NCI-H526 (cell line): ENCODE measurements at places on chromosomes 7 and 10.
A peak's percentile ranks its signal among the peaks of the same experiment; 100 is the strongest.

- peak; percentile 9 for DNase-seq
Measured at GRCh38 chr10:77004917-77005564, 632.6 kb downstream of the KCNMA1 start.

DNA sequence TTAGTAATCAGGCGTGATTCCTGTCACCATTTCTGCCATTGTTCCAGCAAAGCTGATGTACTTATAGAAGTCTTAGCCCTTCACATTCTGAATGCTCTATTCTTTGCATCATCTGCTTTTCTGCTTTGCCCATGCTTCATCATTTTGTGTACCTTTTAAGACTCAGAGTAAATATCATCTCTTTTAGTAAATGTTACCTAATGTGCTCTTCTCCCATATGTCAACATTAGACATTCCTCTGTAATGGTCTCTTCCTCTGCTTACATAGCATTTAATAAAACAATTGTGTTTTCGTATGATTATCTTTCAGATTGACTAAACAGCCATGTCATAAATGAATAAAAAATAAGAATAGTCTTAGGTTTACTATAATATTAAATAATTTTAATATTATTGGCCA lies 719.6 kb upstream of the GRM3 start:
- no peak for DNase-seq

GRCh38 chr10:99976886-99977665 lies 32.7 kb downstream of the DNMBP start:
- DNase-seq, result no peak

DNA sequence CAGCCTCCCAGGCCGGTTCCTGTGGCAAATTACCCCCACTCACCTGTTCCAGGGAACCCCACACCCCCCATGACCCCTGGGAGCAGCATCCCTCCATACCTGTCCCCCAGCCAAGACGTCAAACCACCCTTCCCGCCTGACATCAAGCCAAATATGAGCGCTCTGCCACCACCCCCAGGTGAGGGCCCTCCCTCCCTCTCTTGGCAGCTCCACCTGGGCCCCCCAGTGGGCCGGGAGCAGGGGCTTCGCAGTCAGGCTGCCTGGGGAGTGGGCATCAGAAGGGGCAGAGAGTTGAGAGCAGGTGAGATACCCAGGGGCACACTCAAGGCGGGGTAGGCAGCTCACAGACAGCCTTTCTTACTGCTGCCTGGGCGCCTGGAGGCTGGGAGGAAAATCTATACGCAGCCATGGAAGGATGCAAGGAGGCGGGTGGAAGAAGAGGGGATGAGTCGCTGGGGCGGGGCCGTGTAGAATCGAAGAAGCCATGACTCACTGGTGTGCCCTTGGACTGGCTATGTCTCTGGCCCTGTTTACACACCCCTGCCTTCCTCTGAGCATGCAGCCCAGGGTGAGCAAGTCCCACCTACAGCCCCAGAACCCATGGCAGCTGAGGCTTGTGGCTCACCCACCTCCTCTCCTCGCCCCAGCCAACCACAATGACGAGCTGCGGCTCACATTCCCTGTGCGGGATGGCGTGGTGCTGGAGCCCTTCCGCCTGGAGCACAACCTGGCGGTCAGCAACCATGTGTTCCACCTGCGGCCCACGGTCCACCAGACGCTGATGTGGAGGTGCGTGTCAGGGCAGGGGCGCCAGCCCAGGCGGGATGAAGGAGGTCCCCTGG lies 48.6 kb upstream of the PPIF start:
- DNase-seq, result no peak

DNA sequence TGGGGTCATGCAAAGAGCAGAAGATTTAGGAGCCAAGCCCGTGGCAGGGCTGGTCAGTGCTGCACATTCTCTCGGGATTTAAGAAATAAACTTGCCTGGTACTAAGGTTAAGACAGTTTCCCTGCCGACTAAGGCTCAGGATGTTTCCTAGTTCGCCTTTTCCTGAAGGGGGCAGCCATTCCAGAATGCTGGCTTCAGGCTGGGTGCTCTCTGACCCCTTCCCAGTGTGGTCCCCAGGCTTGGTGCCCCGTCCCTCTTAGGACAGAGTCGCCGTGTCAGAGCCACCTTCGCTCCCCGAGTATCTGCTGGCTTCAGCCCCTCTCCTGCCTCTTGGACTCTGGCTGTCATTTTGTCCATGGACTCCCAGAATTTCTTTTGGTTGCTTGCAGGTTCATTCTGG lies 117.2 kb downstream of the ELFN1 start:
- no peak for DNase-seq

DNA sequence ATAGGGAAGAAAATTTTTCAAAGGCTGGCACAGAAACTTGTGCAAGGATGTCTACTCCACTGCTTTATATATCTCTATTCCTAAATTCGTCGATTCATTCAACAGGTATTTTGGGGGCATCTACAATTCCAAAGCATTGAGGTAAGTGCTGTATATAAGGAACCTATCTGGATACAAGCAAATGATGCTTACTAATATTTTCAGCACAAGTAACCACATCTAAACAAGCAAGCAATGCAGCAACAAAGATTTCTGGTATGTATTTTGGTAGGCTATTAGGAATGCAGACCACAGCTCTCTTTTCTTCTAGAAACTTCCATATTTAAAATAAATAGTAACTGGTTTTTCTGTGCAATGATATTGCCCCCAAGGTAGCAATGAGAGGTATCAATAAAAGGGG lies 183.9 kb downstream of the SGMS1 start:
- no peak for DNase-seq

DNA sequence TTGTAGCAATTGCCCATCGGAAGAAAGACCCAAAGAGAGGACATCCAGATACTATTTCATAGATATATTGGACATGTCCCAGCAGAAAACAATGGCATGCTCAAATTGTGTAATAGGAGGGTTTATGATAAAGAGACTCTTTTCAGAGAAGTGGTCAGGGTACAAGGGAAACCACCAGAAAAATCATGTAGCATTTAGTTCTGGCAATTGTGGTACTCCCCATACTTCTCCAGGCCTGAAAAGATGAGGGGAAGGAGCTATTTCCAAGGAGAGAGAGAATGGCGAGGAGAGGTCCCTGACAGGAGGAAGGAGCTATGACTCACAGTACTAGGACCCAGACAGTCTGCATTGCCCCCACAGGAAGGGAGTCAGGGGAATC lies 68.4 kb upstream of the ADO start:
- DNase-seq, result no peak

DNA sequence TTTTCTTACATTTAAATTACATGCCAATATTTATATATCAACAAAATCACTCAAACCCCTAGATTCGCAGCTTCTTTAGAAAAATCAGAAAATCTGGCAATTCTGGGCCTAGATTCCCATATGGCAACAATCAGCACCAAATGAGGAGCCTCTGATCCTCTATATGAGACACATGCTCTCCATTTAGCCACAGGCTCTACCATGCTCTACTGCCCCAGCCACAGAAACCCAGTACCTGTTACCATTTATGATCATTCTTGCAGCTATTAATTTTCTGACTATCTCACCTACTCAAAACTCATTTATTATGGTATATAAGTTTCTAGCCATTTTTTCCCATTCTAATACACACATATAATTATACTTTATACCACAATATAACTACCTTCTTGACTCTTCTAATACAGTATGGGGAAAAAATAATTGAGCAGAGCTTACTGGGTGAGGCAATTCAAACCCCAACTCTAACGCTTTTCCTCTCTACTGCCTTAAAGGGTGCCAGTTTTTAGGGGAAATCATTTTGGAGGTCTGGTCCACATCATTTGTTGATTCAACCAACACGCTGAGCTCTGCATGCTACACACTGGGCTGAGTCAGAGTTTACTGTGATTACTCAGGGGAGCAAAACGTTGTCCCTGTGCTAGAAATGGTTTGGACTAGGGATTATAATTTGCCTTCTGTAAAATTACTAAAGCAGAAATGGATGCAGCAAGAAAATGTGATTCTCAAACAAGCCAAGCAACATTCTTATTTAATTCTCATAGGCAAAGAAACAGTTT lies 11.6 kb downstream of the PDLIM1 start:
- DNase-seq, result no peak

GRCh38 chr7:135763261-135763660 lies 14.6 kb upstream of the FAM180A start:
- no peak for DNase-seq

DNA sequence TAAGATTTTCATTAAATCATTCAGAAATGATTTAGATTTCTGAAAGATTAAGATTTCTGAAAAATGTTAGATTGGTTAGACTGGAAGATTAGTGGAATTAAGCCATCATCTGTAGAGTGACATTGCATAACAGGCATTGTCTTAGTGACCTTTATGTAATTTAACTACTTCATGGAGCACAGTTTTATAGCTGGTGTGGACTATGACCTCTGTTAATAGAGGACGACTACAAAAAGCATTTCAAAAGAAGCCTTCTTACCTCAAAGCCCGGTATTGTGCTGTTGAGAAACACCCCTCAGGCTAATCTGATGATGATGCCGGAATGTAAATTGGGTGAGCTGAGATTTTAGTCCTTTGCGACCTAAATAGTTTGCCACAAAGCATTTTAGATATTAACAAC lies 55.6 kb downstream of the GALNT11 start:
- peak; percentile 55 for DNase-seq

DNA sequence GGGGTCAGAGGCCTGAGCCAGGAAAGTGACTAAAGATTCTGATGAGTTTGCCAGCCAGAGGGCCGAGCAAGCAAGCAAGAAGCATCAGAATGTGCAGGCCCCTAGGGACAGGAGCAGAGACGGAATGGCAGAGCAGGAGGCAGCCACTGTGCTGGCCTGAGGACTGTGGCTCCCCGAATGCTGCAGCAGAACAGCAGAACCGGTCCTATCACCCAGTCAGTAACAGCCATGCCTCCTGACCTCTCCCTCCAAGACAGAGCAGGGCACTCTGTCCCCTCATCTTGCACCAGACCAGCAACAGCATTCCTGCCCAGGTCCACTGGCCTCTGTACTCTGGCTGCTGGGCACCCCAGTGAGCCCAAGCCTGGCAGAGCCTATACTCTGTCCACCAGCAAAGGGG lies 85.9 kb downstream of the ARHGAP22 start:
- no peak for DNase-seq

DNA sequence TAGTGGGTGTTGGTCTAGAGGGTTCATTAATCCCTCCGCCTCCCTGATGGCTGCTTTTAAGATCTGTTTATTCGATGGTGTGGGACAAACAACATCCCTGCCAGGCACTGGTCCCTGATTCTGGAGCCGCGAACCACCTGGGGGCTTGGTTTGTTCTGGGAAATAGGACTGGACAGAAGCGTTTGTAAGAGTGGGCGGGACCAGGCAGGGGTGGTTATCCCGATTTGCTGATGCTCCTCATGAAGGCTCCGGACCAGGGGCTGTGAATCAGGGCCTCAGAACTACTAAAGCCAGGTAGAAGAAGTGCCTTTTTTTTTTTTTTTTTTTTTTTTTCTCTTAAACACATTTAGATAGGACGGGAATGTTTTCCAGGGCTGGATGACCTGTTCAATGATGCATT lies 273.4 kb downstream of the WDR37 start:
- DNase-seq, result no peak

DNA sequence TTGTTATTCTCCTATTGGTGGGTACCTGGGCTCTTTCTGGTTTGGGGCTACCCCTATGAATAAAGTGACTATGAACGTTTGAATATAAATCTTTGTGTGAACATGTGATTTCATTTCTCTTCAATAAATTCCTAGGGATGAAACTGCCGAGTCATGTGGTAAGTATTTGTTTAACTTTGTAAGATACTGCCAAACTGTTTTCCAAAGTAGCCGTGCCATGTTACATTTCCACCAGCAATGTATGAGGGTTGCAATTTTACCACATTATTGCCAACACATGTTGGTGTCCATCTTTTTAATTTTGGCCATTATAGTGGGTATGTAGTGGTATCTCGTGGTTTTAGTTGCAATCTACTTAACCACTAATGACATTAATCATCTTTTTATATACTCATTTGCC lies 94.7 kb downstream of the ZNRF2 start:
- DNase-seq, result no peak

GRCh38 chr7:71746006-71746405 lies 614.1 kb downstream of the GALNT17 start:
- no peak for DNase-seq
